ENCODE measurements at places on chromosomes 4 and X. TPM values are rescaled to one million over a fixed set of nuclear protein-coding genes. Genes with fewer than 3 reads are reported as not detected.

DNA sequence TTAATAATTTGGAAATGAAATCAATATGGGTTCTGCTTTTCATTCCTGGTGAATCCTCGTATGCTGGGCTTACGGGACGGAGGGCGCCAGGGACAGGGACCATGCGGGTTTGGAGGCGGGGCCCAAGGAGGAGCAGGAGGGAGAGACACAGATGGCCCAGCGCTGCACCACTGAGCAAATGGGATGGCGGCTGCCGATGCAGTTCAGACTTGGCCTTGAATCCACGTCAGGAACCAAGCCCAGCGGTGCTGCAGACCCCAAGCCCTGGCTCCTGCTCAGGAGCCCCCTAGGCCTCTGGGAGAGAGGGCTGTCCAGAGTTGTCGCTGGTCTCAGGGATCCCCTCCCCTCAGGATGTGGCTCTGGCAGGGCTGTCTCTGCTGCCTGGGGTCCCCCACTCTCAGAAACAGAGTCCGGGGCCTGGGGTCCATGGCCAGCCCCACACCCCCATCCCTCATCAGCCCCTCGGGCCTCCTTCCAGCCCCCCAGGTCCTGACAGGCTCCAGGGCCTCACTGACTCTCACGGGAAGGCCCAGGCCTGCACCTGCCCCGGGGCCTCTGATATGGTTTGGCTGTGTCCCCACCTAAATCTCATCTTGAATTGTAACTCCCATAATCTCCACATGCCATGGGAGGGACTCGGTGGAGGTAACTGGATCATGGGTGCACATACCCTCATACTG, 75.2 kb downstream of the FAM53A start:
- DNase-seq, result no peak

GRCh38 chrX:302975-303374, 15.6 kb downstream of the GTPBP6 start:
- DNase-seq, result peak; percentile 43

GRCh38 chr4:138348055-138348454, 105.9 kb upstream of the SLC7A11 start:
- DNase-seq, result no peak

GRCh38 chrX:2719774-2720447, 28.8 kb downstream of the CD99 start:
- DNase-seq, result no peak

- no peak for DNase-seq
Measured at GRCh38 chrX:41003506-41004270, 81.6 kb upstream of the USP9X start.

DNA sequence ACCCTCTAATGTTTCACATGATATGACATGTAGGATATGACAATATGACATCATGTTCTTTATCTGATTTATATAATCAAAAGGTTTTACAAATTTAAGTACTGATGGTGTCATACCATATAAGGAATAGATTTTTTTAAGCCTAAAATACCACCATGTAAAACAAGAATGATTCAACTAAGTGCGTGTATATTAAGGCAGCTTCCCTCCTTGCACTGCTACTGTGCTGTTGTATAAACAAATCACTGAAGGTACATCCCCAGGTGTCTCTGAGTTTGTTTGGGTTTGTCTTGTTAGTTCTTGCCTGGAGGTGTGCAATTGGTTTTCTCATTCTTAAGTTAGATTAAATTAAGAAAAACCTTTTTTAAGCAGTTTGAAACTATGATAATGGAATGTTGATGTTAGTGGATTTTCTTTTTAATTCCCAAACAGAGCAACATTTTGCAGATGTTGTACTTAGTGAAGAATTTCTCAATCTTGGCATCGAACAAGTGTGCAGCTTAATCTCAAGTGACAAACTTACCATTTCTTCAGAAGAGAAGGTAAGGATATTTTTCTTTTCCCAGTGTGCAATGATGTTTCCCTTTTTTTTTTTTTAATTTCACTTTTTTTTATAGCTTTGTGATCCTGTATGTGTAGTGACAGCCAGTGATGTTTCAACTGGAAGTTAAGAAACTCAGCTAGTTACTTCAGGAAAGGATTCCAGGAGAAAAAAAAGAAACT, 33.4 kb upstream of the MSMO1 start:
- no peak for DNase-seq

GRCh38 chr4:127558489-127559407, 74.0 kb upstream of the INTU start:
- DNase-seq, result no peak

- DNase-seq, result peak; percentile 65
Measured at GRCh38 chrX:66074920-66075879, 35.3 kb upstream of the VSIG4 start.

DNA sequence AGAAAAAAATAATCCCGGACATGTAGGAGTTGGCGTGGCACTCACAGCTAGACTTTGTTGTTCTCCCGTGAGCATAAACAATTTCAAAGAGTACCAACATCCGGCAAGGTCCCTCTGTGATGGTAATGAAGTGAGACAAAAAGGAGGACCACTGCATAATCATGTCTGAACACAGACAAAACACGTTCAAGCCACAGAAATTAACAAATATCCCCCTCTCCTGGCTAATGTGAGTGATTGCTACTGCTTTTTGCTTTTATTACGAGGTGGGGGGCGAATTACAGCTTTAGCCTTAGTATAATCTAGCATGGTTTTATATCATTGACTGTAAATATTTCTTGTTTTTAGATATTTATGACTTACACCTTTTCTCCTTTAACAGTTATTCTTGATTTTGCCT, 118.5 kb downstream of the PLS3 start:
- DNase-seq, result no peak

DNA sequence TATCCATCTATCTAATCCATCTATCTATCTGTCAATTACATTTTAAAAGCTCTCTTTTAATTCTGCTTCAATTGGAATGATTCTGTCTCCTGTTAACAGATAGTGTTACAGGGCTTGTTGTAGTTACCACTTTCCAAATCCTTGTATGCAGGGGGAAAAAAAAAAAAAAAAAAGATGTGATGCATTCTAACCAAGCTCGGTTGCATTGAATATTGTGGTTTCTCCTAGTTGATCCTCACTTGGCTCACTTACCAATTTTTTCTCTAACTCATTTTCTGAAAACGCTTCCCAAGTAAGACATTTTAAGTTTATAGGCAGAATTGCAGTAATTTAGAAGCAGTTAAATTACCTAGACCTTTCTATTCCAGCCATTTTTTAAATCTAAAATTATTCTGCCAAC, 327.9 kb upstream of the PITX2 start:
- DNase-seq, result no peak

GRCh38 chrX:10769195-10769594, 148.8 kb upstream of the MID1 start:
- DNase-seq, result no peak

- DNase-seq, result no peak
Measured at GRCh38 chr4:162770761-162771490, 395.8 kb downstream of the NAF1 start.

DNA sequence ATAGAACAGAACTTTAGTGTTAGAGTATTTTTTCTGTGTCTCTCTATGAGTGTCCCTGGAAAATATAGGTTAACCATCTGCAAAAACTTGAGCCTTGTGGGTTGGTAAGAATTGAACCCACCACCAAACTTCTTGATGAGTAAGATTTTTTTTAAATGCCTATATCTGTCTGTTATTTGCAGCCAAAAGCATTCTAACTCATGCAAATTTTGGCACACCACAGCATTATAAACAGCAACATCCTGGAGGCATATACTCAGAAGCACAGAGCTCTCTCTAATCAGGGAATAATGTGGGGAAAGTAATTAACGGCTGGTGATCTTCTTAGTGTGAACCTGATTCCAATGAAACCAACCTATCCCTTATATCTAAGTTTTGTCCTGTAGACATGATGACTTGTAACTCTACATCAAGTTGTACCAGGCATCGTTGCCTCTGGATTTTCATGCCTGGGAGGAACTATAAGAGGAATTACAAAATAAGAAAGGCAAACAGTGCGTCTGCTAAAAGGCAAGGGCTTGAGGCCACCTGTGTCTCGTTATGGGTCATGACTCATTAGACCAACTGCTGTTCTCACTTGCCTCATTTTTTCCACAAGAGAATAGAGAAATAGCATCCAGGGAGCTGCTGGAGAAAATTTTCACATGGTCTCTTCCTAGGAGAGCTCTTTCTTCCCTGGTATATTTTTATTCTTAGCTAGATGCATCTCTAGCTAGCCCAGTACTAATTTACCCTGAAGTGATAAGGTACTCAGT, 202.4 kb downstream of the CHIC2 start:
- DNase-seq, result no peak

- no peak for DNase-seq
Measured at GRCh38 chr4:70449220-70449619, 22.8 kb upstream of the MUC7 start.

DNA sequence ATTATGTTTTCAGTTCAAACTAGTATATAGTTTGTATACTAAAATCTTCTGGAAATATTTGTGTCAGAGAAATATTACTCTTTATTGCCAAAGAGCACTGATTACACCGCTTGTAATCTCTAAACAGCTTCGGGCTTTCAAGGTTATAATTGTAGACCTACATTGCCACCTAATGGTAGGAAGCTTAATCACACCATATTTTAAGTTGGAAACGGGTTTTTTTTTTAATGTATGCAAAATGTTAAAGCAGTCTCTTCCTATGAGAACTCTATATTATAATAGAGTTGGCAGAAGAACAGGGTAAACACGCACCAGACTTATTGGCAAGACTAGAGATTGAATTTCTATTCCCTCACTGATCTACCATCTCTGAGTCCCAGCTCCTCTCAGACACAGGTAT, 19.5 kb upstream of the NFXL1 start:
- DNase-seq, result no peak

GRCh38 chr4:53614591-53614990, 23.3 kb upstream of the LNX1 start:
- no peak for DNase-seq

- DNase-seq, result no peak
Measured at GRCh38 chrX:24494647-24495075, 29.6 kb downstream of the PDK3 start.

DNA sequence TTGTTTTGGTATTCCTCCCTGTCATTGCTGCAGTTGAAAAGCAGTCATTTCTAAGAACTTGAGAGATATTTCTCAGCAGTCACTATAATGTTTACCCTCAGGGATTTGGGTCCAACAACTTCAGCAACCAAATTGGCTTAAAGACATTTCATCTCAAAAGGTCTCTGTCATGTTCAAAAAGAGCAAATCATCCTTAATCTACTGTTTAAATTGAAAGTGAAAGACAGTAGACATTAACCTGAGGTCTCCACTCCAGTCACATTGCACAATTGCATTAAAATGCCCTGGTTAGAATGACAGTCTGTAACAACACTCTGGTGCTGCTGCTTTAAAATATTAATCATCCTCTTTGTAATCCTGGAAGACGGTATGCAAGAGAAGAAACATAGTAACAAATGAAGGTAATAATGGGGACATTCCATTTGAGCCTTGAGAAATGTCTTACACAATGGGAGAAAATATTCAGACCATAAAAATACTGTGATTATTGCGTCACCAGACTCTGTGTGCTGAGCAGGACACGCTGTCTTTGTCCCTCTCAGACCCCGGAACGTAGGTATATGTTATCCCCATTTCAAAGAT, 90.2 kb upstream of the UNC5C start:
- DNase-seq, result no peak

GRCh38 chrX:9875801-9876200, 89.6 kb downstream of the SHROOM2 start:
- DNase-seq, result no peak

DNA sequence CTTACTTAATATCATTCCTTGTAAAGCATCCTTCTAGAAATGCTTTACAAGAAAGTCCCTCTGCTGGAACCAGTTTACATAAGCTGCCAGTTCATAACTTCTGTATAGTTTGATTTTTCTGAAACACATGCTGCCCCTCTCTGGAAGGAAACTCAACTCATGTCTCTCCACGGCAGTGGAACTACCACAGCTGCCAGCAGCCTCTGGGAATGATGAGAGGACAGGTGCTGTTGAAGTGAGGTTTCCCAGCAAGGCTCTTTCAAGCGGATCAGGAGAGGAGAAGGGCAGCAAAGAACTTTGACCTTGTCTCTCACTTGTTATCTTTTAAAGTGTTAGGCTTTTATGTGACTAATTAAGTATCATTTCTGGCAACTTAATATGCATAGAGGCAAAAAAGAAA, 7.3 kb downstream of the GRPR start:
- DNase-seq, result no peak

- DNase-seq, result no peak
Measured at GRCh38 chr4:187499956-187500355, 495.6 kb upstream of the ZFP42 start.

GRCh38 chrX:43975796-43976195, 2.6 kb upstream of the NDP start:
- no peak for DNase-seq

GRCh38 chrX:50483283-50483682, 12.7 kb upstream of the DGKK start:
- DNase-seq, result no peak

- no peak for DNase-seq
Measured at GRCh38 chr4:125022855-125023501, 291.8 kb upstream of the FAT4 start.

GRCh38 chr4:55765070-55765469, 54.5 kb upstream of the EXOC1L start:
- DNase-seq, result no peak

DNA sequence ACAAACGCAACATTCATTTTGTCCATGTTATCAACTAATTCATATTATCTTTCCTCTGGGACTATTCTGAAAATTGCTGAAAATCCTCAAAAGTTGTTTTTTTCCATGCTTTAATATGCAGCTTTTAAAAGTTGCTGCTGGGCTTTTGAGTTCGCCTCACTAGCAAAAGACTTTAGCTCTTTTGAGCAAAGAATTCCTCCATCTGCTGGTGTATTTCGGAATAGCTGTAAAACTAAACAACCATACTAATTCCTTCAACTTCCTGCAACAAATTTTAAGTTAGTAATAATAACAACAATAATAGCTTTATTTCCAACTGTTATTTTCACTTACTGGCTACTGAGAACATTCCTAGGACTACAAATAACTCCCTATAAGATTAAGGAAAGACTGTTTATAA, 124.5 kb upstream of the PLAC1 start:
- no peak for DNase-seq

GRCh38 chr4:122744229-122744628, 11.7 kb downstream of the BBS12 start:
- DNase-seq, result no peak

DNA sequence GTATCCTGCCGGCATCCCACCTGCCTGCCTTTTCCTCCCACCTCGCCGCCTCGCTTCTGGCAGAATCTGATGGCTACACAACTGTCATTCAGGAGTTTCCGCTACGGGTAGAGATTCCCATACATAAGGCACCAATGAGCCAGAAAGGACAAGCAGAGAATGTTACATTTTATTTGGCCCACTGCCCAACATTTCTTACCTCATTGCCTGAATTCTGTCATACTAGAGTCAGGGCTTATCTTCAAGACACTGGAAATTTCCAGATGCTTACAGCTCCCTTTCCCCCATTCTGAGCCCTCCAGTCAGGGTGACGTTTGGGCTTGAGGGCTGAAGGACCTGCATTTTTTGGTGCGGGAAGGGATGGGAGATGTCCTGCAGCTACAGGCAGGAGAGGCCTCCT, 113.0 kb downstream of the NHS start:
- DNase-seq, result no peak

NUP62CL gene
- 0.62 TPM for total RNA-seq

AR gene
- 13.1 TPM for total RNA-seq

KIF4A gene
- total RNA-seq, result 0.18 TPM

GUCY1B1 gene
- total RNA-seq, result 15.5 TPM

MSMO1 gene
- 114 TPM for total RNA-seq

CABS1 gene
- total RNA-seq, result not detected

NDST4 gene
- 1.3 TPM for total RNA-seq

TCEANC gene
- 10.9 TPM for total RNA-seq

PAGE2 gene
- not detected for total RNA-seq

CLIC2 gene
- 25.3 TPM for total RNA-seq

FAM47A gene
- not detected for total RNA-seq

ADH1C gene
- total RNA-seq, result 75.2 TPM

All from sciatic nerve (tissue), 2 donors.